CD4-positive, alpha-beta T cell treated with Interferon gamma for 1 hour (primary cell): ENCODE measurements at places on chromosomes 4 and X.

- no peak for DNase-seq
These were observed 13.0 kb upstream of the IRAK1 start for GRCh38 chrX:154032653-154033052.

DNA sequence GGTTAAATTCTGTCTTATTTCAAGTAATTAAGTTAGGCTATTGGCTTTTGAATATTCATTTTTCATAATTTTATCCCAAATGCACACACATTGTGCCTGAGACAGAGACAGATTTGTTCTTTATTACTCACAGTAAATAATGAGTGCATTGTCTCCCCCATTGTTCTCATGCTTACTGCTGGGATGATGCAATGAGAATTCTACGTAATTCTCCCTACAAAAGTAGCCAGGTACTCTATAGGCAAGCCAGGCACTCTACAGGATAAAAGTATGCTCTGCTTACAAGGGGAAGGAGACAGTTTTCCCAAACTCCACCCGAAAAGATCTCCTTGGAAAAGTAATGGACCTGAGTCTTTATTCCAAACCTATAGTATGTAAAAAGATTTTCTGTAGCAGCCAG is 1890.7 kb upstream of the PCDH10 start:
- DNase-seq = no peak

DNA sequence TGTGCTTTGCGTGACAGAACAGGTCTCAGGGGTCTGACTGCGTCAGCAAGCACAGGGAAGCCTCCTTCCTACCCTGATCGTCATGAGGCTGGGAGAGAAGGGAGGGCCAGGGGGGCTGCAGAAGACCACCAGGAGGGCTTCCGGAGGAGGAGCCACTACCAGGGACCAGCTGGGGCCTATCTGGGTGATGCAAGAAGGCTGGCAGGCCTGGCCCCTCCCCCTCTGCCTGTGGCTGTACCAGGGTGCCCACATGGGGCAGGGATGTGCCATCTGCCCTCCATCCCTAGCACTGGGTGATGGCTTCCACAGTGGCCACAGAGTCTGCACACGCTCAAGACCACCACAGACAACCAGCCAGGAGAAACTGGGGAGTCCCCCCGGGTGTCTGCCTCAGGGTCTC is 116.4 kb upstream of the NKX1-1 start:
- DNase-seq = no peak

- DNase-seq = peak; percentile 84
These were observed at the start of gene OTUD5 for GRCh38 chrX:48957477-48957826. Gene OTUD5 (minus strand): TSS chrX:48957607. CDS start chrX:48957570, 37 bp downstream.

DNA sequence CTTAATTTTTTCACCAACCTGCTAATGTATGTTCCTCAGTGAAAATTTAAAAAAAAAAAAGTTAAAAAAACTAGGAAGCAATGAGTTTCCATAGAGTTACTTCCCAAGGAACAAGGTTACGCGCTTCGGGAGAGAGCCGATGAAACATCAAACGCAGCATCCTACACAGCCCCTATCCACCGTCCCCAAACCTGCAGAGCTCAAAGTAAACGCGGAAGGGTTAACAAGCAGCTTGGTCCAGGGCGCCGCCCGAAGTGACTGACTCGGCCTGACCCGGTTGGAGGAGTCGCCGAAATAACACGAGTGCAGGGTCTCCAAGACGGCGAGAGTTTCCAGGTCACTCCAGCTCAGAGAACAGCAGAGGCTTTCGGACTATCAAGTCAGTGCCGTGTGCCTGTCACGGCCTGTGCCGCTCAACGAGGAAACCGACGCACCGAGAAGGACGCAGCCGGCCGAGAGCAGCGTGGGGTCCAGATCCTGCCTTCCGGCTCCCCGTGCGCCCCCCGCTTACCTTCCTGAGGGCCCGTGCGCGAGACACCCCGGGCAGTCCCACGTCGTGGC is 512 bp downstream of the NOP14 start:
- no peak for DNase-seq

DNA sequence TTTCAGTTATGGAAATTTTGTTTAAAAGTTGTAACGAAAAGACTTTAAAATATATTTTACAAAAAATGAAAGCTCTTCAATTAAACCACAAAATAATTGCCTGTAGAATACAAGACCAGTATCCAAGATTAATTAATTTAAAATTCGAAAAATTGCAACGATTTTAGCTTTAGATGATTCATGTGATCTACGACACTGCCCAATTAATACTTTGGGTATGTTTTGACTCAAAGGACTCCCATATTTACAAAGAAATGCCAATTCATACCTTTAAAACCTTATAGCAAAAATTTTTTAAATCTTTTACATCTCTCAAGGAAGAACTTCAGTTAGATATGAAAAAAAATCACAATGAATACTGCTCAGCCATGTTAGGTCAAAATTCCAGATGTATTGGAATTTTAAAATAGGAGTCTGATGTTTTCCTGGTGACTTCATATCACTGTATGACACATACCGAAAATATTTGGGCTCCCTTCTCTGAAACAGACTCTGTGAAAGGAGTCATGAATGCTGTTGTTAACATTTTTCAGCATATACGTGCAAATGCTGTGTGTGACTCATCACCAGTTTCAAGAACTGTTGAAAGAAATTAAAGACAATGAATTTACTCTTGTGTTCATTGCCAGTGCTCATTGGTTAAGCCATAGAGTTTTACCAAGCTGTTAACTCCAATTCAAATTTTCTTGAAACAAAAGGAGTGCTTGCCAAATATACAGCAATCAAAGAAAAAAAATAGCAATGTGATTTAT is 13.8 kb upstream of the SMS start:
- DNase-seq = no peak

DNA sequence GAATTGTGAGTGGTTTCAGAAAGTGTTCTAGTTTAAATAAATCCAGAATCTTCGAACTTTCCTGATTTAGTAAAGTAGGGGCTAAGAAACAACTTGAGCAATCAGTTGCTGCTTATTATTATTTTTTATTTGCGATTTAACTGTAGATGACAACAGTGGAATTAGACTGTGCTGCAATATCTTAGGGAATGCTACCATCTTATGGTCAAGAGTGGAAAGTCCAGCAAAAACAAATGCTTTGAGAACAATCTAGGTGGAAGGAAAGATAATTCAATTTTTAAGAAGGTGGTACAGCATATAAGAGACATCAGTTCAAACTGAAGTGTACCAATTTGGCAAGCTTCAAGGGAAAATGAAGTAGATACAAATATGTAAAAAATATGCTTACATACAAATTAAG is 73.3 kb downstream of the CYLC1 start:
- DNase-seq = no peak

- no peak for DNase-seq
These were observed 669.3 kb downstream of the PDHA2 start for GRCh38 chr4:96509039-96509741.
